ENCODE measurements at places on chromosomes 1 and 21. TPM values are rescaled to one million over a fixed set of nuclear protein-coding genes. Genes with fewer than 3 reads are reported as not detected.

DNA sequence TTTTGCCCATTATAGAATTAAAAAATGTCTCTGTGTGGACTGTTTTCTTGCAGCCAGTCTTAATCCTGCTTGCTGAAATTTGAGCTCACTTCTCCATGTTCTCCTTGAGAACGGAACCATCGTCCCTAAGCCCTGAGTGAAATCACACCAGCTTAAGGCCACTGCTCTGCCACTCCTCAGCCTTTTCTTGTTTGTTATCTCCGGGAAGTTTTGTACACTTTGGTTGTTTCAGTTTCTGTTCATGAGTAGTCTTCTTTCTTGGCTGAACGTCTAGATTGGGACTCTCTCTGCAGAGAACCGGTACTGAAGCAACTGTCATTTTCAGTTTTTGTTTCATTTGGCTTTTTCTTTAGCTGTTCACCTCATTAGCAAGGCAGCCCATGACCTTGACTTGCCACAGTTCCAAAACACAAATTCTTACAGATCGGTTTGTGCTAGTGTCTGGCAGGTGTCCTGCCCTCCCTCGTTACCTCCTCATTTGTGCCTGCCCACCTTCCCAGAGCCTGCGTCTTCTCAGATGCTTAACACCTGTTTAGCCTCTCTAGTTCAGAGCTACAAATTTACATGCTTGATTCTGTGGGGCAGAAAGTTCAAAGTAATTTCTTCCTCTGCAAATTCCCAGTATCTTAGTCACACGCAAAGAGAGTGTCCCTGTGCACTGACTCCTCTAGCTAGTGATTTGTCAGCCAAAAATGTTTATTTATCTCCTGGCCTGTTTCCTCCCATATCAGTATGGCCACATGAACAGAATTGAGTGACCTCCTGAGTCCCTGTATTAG lies 12.4 kb downstream of the PSEN2 start:
- no peak for DNase-seq

Gene CD48
- not detected for total RNA-seq

DNA sequence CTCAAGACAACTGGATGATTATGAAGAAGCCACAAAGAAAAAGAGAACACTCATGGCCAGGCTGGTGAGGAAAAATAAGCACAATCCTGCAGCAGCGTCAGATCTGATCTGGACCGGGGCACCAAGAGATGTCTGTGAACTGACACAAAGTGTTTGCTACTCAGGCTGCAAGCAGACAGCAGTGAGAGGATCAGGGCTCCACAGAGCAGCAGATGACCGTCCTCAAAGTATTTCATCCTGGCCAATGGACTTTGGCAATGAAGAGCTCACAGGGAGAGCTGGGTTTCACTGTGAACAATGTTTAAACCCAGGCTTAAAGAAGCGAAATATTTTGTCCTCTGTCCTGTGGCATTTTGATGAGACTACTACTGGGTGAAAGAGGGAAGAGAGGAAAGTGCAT lies 299.2 kb downstream of the GPATCH2 start:
- DNase-seq: no peak

Gene LCE1C
- total RNA-seq: not detected

Measured in neural progenitor cell (in vitro differentiated cells).